ENCODE measurements at places on chromosomes 2 and 18.

- DNase-seq, result no peak
Measured at GRCh38 chr18:78676622-78677482, 302.8 kb upstream of the SALL3 start.

DNA sequence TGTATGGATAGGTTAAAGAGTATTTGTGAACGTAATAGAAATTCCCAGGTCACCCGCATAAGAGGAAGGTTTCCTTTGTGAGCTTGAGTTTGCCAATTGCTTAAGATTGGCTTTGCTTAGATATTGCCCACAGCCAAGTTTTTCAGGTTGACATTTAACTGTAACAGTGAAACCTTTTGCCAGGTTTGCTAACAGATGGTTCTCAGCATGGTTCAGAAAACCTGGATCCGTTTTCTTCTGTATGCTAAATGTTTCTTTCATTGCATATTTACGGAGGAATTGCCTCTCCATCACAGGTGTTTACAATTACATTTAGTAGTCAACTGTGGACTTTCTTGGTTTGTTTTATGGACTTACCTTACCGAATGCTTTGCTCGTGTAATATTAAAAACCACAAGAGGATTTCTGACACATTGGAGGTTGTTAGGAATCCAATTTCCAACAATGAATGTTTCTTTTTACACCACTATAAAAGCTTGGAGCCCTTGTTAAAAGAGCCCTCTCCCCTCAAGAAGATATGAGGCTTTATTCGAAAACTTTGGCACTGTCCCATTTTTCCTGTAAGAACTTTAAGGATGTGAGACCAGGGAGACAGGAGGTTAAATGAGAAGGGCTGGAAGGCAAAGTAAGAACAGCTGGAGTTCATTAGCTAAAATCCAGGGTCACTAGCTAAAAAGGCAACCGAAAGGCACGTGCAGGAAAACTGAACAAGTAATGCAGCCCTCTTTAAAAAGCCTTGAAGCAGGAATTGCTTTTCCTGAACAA lies 7.8 kb downstream of the CDK15 start:
- DNase-seq, result no peak

GRCh38 chr2:160751021-160751420 lies 257.4 kb upstream of the RBMS1 start:
- DNase-seq, result no peak

DNA sequence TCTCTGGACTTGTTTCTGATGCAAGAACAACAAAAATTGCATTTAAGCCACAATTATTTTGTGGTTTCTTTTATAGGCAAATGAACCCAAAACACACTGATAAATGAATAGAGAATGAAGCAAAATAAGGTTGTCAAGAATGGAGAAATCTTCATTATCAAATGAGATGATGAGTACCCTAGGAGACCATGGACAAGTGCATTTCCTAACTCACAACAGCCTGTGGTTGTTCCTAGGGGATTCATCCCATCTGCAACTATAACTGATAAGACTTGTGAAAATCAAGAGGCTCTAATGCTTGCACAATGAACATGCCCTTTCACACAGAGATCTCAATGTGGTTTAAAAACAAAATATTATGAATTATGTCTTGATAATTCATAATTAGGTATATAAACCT lies 159.9 kb downstream of the PDE1A start:
- no peak for DNase-seq

DNA sequence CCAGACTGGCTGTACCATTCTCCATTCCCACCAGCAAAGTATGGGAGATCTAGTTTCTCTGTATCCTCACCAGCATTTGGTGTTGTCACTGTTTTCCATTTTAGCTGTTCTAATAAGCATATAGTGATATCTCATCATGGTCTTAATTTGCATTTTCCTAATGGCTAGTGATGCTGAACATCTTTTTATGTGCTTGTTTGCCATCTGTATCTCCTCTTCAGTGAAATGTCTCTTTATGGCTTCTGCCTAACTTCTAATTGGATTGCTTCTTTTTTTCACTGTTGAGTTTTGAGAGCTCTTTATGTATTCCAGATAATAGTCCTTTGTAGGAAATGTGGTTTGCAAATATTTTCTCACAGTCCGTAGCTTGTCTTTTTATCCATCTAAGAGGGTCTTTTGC lies 18.9 kb upstream of the BIN1 start:
- no peak for DNase-seq

- DNase-seq, result no peak
Measured at GRCh38 chr2:145041706-145042105, 521.8 kb upstream of the ZEB2 start.

- no peak for DNase-seq
Measured at GRCh38 chr18:3304832-3305231, 42.9 kb downstream of the MYL12B start.

- no peak for DNase-seq
Measured at GRCh38 chr2:16628314-16628713, 37.3 kb downstream of the CYRIA start.

DNA sequence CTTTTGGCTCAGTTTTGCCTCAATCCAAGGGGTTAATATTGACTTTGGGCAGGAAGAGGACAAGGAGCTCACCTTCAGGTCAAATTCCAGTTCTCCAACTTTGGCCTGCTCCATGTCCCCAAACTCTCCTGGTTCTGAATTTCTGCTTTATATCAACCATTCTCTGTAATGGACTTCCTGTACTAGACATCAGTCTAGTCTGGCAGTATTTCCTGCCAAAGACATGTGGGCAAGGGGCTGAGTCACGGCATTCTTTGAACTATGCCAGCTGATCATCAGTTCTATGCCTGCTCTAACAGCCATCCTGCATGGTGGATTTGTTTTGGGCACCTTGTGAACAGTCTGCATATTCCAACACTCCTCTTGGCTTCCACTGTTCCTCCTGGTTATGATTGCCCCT lies 199.4 kb downstream of the ZEB2 start:
- peak; percentile 73 for DNase-seq

- DNase-seq, result no peak
Measured at GRCh38 chr2:241356871-241357260, 781 bp downstream of the FARP2 start.

DNA sequence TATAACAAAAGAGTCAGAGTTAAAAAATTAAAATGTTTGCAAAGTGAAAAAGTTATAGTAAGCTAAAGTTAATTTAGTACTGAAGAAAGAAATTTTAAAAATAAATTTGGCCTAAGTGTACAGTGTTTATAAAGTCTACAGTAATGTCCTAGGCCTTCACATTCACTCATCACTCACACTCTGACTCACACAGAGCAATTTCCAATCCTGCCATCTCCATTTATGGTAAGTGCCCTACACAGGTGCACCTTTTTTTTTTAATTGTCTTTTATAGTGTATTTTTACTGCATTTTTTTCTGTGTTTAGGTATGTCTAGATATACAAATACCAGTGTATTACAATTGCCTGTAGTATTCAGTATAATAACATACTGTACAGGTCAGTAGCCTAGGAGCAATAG lies 562.9 kb downstream of the PIK3C3 start:
- DNase-seq, result no peak

GRCh38 chr2:233463586-233463985 lies 103.0 kb downstream of the USP40 start:
- DNase-seq, result no peak

GRCh38 chr2:140893685-140894084 lies 1237.1 kb downstream of the LRP1B start:
- no peak for DNase-seq

DNA sequence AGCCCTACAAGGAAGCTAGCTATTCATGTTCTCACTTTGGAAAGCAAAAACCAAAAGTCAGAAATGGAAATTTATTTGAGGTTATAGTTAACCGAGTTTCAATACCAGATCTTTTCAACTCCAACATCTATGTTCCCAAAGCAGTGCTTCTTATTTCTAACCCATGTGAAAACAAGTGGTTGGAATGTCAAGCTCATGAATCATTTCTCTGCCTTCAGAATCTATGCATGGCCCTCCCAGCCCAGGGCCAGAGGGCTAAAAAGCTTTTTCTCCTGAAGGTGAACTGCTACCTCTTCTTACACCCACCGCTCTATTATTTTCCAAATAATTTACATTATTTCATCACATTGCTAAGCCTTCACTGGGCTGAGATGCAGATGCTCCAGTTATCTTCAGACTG lies 158.4 kb downstream of the SP3 start:
- DNase-seq, result no peak

GRCh38 chr2:150619607-150620330 lies 132.3 kb upstream of the RND3 start:
- DNase-seq, result no peak

- no peak for DNase-seq
Measured at GRCh38 chr18:41969881-41970280, 14.8 kb downstream of the PIK3C3 start.

GRCh38 chr18:79335833-79336360 lies 59.8 kb upstream of the NFATC1 start:
- no peak for DNase-seq

- DNase-seq, result no peak
Measured at GRCh38 chr18:70127359-70127758, 78.1 kb downstream of the RTTN start.

DNA sequence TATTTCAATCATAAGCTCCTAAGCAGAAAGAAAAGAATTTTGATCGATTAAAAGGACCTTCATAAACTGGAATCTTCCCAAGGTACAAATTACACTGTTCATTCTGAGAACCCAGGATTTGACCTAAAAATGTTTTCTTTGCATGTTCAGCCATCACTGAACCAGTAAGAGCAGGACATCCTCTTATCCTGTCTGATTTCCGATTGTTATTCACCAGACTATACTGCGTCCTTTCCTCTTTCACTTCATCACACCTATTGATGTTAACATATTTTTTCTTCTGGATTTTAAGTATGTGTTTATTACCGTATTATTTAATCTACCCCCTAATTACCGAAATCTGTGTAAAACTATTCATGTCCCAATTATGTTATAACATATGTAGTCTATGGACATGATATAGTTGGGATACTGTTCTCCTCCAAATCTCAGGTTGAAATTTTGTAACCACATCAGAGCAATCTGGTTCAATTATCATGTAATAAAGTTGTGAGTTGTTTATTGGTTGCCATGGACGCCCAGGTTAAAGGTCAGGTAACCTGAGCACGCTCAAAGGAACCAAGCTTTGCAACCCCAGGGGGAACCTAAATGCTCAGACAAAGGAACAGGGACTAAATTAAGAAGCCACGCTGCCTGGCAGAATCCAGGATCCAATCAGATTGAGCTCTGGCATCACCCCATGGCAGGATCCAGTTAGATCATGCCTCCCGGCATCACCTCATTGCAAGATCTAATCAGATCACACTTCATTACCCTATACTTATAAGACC lies 11.6 kb upstream of the TBC1D8 start:
- DNase-seq, result no peak

DNA sequence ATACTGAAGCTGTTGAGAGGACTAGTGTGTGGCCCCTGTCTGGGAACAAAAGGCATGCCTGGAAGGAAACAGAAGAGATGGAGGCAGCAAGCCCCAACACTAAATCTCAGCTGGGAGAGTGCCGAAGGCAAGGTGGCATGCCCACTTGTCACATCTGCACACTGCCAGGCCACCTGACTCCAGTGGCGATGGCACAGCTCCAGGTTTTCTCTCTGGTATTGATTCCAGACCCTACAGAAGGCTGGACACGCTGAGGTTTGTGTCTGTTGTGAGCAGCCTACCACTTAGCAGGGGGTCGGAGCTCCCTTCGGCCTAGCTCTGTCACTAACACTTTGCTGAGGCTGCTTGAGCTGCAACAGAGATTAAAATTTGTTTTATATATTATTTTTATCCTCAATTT lies 307.3 kb downstream of the TDRD15 start:
- DNase-seq, result no peak

DNA sequence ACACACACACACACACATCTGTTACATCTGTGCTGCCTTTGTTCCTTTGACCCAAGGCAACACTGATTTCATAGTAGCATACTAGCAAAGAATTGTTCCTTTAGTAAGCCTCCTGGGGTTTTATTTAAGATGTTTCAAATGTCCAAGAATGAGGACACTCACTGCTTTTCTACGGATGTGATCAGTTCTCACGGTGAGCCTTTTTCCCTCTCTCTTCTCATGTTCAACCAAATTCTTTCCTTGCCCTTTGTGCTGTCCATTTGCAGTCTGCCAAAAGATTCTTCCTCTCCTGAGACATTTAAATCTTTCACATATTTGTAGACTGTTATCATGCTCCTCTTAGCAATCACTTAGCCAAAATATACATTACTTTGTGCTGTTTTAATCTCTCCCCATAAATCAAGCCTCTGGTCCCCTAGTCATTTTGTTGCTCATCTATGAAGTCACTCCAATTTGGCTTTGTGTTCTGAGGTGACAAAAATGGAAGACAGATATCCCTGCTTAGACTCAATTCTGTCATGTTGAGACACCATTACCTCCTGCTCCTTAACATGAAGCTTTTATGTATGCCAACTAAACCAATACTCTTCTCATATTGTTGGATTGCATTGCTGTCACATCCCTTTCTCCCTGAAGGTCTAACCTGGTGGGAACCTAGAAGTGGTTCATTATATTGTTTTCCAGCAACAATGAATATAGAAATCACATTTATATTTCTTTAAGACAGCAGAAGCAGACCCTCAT lies 1605.3 kb upstream of the ACVR2A start:
- no peak for DNase-seq

DNA sequence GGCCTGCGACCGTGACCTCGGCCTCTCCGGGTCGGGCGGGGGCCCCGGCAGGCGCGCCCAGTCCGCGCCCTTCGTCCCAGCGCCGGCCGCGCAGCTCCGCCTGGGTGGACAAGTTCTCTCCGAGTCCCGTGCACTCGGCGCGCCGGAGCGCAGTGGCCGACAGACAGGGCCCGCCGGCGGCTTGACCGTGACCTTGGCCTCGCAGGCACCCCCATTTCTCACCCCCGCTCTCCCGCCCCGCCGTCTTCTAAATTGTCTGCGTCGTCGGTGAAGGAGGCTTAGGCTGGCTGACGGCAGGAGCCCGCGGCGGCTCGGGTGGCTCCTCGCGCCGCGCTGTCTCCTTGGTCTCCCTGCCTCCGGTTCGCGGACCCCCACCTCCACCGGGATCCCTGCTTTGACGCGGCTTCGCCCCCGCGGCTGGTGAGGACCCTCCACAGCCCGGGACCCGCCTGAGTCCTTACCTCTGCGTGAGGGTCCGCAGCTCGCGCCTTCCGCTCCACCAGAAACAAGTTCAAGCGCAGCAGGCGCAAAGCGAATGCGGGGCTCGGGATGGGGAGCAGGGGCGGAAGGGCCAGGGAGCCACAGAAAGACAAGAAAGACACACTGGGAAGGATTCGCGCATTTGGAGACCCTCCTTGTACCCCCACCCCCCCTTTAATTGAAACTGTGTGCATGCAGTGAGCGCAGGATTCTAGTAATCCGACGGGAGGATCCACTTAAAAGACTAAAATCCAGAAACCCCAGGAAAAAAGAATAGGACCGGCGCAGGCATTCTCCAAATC lies 4.0 kb downstream of the PTGR3 start:
- DNase-seq, result no peak

DNA sequence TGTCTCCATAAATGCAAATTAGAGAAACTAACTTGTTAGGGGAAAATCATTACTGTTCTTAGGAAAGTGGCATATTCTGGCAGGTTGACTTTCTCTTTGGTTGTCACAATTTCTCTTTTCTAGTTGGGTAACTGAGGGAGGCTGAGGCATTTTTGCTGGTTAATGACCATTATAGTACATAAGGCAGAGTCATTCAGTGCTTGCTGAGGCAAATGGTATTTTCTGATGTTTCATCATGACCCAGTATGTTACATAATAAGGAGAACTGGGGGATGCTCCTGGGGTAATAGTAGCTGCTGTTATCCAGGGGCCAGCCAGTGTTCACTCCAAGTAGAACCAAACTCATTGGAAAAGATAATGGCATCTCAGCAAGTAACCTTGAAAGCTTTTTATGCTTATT lies 62.3 kb downstream of the ITGA6 start:
- no peak for DNase-seq

GRCh38 chr2:42192652-42193566 lies 23.8 kb downstream of the EML4 start:
- DNase-seq, result no peak
